Brain pericyte (primary cell): ENCODE measurements at places on chromosomes 2 and 18.

GRCh38 chr18:22494771-22495170 lies 77.1 kb upstream of the CTAGE1 start:
- no peak for DNase-seq

DNA sequence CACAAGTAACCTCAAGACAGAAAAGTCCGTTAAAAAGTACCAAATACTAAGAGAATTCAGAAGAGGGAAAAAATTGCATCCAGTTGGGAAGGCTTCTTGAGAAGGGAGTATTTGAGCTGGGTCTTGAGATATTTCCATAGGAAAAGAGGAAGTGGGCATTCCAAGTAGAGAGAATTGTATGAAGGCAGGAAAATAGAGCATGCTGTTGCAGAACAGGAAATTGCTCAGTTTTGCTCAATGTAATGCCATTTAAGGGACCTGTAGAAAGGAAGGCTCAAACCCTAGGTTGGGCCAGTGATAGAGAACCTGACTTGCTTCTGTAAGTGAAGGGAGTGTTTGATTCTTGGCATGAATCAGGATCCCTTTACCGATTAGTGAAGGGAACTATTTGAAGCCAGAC lies 1.0 kb upstream of the ZC3H8 start:
- no peak for DNase-seq

DNA sequence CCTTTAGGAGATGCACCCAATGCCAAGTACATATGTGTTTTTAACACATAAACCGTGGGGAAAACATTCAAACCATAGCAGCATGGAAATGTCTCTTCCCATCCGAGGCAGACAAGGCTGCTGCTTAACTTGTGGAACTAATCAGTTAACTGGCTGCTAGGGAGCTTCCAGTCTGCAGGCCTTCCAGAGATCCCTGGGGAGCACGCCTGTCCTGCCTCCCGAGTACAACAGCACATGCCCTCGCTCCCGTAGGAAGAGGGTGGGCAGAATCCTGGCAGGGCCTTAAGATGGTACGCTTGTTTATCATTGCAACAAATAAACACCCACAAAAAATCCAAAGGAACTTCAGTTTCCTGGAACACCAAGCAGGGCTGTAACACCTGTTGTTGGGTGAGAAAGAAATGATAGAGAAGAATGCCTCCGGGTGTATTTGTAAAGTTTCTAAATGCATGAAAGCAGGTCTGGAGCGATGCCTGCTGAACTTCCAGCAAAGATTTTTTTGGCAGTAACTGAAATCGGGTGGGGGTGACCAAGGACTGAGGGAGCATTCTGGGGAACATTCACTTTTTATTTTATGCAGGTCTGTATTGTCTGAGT lies 56.2 kb downstream of the EDAR start:
- DNase-seq = no peak

- DNase-seq = no peak
Observed at GRCh38 chr2:9846554-9846953, 3.3 kb downstream of the TAF1B start.

DNA sequence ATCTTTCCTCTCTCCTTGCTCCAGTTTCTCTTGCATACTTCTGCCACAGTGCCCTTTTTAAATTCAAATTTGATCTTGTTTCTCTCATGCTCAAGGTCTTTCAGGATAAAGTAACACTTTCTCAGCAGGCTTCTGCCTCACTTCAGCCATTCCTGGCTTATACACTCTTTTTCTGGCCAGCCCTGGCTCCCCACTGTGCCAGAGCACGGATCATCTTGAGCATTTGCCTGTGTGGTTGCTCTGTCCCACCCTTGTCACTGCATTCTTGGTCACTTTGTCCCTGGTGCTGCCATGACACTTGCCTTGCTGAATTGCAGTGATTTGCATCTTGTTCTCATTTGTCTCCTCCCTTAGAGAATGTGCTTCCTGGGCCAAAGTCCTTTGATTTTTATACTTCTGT lies 634.3 kb downstream of the TMEM182 start:
- DNase-seq = no peak

GRCh38 chr2:121377646-121378045 lies 92.6 kb upstream of the TFCP2L1 start:
- DNase-seq = no peak

- DNase-seq = no peak
Observed at GRCh38 chr2:1860931-1861330, 116.6 kb upstream of the PXDN start.

DNA sequence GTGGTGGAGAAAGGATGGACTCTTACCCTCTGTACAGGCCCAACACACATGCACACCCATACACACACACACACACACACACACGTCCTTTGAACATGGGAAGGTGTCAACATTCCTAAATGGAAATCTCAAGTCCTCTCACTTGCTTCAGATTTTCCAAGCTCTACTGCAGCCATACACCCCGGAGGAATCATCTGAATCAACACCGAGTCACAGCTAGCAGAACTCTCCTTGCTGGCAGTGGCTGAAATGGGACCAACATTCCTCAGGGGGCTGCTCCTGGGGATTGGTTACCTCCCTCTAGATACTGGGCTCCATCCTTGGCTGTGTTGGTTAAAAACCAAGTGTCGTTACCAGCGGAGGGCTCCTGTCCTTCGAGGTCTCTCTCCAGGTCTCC lies 112.7 kb downstream of the BCL11A start:
- no peak for DNase-seq

DNA sequence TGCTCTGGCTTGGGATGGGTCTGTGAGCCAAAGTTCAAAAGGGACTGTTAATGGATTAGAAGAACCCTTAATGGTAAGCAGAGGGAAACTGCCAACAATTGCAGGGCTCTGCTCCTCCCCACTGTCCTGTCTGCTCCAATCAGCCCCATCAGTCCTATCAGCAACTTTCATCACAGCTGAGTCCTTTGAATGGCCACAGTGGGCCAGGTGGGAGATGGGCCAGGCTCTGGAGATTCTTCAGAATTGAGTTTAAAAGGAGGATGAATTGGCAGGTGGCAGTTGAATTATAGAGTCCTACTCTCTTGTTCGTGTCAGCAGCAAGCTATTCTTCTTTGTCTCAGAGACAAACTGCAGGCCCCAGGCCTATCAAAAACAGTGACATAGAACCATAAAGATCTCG lies 573.9 kb downstream of the EPHA4 start:
- no peak for DNase-seq

GRCh38 chr18:36636237-36636817 lies 192.5 kb downstream of the TPGS2 start:
- no peak for DNase-seq
